Activated T-cell treated with anti-CD3 and anti-CD28 coated beads for 1 hour (primary cell): ENCODE measurements at places on chromosomes 16 and 17.

- no peak for DNase-seq
These were observed 33.1 kb downstream of the PEMT start for GRCh38 chr17:17558431-17558830.

DNA sequence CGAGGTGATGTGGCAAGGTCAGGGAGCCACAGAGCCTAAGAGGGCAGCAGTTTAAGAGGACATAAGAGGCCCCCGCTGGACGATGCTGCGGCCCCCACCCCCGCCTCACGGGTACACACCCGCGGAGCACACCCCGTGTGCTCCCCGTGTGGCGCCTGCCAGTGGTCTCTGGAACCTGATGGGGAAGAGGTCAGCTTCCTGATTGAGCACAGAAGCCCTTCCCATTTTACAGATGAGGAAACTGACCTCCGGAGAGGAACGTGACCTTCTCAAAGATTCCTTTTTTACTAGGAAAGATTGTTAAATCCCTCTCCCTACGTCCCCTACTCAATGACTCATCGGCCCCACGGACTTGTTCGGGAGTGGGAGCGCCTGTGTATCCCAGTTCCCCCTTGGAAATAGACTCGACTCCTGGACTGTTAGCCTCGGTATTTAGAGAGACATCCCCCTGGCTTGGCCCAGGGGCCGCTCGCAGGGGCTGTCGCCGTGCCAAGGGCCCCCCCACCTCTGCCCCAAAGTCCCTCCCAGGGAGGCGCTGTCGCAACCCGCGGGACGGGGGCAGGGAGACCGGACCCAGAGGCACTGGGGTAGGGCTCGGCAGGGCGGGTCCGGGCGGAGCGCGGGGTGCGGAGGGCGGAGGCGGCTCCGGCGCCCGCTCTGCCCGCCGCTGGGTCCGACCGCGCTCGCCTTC lies at the start of gene ABCC3:
Gene ABCC3, plus strand, starts transcription at position 658 of the 691 bp plus-strand sequence. CDS start 56 bp downstream, outside the sequence.
- no peak for DNase-seq

DNA sequence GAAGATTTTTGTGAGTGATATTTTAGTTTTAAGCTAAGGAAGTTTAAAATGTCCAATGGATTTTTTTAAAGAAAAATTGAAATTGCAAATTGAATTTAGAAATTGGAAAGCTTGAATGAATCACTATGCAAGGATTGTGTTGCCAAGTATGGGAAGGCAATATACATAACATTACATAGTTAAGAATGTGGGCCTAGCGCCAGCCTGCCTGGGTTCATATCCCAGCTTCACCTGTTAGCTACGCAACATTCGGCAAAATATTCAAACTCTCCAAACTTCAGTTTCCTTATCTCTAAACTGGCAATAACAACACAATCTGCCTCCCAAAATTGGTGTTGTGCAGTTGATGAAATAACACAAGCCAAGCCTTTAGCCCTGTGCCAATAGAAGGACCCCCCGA lies 50.4 kb upstream of the DNAH9 start:
- DNase-seq = no peak

DNA sequence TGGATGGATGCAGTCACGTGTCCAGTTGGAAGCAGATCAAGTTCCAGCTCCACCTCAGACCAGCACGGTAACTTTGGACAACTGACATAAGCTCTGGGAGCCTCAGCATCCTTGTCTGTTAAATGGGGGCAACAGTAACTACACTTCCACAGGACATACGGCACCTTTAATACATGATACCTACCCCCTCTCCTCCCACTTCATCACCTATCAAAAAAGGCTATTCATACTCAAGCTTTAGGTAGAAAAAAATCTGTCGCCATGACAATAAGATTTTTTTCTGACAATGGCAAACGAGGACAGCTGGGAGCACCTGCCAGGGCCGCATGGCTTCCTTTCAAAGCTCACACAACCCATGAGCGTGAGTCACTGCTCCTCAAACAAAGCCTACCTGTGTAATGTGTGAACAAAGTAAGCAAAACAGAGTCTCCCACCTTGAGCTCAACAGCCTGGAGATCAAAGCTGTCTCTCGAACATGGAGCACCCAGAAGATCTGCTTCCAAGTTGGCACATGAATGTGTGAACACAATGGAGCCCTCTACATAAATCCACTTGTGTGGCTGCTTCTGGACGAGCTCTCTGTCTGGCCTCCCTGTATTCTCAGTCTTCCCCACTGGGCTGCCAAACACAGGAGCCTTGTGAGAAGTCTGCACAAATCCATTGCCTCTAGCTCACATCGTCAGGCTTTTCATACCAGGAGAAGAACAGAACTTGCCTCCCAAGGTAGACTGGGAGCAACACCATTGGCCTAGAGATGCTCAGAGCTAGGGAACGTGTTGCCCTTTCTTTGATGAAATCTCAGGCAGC lies 459.7 kb downstream of the SOX9 start:
- DNase-seq = no peak

GRCh38 chr17:21371511-21372081 lies 4.6 kb upstream of the KCNJ12 start:
- DNase-seq = no peak

DNA sequence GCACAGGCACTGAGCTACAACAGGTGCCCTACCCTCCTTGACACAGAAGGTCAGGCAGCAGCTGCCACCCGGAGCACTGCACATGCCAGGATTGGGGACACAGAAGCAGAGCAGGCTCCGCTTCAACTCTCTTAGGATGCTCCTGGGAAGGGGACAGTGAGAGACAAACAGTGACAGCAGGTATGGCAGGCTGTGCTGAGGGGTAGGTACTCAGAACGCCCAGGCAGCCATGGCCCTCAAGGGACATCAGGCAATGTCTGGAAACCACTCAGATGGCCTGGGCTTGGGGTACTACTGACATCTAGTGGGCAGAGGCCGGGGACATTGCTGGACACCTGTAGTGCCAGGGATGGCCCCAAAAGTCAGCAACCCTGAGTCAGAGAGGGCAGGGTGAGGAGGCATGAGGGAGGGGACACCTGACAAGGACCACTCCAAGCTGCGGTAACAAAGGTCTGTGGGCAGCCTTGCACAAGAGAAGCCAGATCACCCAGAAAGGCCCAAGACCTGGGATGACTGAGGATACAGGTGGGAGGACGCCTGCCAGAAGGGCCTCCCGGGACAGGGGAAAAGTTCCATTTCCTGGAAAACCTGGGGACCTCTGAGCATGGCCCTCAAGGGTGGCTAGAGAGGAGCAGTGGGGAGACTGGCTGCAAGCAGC lies 21.2 kb downstream of the PEMT start:
- no peak for DNase-seq

- DNase-seq = no peak
These were observed 85.3 kb upstream of the NSRP1 start for GRCh38 chr17:30031214-30031869.

GRCh38 chr16:85898521-85899442 lies at the start of gene IRF8:
TSS of gene IRF8 (plus strand) at chr16:85899162. CDS start at chr16:85903016, 3,854 bp downstream.
- DNase-seq = peak; percentile 55

DNA sequence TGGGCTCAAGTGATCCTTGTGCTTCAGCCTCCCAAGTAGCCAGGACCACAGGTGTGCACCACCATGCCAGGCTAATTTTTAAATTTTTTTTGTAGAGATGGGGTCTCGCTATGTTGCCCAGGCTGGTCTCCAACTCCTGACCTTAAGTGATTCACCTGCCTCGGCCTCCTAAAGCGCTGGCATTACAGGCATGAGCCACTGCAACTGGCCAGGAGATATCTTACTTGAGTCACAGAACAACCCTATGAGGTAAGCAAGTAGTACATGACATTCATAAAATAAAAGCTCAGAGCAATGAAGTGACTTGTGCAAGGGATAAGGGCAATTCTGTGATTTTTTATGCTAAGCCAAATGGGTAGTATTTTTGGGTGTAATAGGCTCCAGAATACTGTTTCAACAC lies 57.3 kb downstream of the CDC27 start:
- DNase-seq = no peak

GRCh38 chr17:72255481-72255880 lies 134.7 kb downstream of the SOX9 start:
- DNase-seq = no peak

DNA sequence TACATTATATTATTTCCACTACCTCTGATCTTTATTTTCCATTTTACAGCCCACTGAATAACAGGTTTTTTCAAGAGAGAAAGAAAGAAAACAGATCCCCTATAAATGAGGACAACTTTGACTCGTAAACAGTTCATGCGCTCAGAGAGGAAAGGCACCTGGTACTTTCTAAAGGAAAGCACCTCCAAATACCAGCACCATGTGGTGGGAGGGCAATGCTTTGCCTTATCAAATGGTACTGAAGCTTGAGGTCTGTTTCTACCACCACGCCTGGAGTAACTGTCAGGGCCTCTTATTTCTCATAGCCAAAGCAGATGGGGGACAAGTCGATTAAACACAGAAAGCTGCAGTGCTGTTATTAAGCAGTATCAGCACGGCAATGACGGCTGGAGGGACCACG lies 510.3 kb upstream of the ZFHX3 start:
- no peak for DNase-seq

GRCh38 chr17:77473615-77474226 lies 333.0 kb downstream of the SEC14L1 start:
- no peak for DNase-seq

DNA sequence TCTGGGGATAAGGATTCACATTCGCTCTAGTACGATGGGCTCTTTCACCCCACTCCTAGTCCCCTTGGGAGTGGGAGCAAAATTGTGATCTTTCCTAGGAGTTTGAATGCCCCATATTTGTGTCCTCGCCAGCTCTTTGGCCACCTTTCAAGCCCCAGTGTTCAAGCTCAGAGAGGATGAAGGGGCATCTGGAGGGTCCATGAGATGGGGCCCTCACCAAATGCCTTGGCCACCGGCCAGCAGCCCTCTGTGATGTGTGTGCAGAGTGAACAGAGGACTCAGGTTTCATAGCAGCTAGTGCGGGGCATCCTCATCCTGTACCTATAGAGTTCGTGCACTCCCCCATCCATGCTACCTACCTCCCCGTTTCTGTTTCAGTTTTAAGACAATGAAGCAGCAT lies 140.6 kb downstream of the RAB11FIP4 start:
- DNase-seq = no peak

DNA sequence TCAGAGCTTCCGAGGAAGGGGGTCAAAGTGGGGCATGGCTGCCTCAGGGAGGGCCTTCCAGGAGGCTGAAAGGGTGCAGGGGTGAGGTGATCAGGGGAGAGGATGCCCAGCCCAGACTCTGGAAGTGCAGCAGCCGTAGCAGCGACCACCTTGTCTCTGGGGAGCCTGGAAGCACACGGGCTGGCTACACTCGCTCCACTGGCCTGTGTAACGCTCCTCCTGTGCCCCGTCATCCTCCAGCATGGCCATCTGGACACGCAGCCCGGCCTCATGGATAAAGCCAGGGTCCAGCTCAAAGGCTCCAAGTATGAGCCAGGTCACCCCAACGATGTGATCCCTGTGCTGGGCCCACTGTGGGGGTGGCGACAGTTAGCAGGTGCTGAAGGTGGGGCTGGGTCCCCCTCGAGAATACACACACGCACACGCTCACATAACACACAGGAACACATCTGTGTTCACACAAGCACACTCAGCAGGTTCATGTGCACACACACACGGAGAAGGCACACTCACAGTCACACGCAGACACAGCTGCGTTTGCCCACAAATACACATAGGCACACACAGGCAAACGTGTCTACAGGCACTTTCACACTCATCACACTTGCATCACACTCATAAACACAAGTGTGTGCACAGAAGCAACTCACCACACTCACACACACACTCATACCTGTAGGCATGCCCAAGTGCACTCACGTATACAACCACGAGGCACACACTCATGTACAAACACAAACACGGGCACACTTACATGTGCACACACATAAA lies 19.3 kb downstream of the POLR3K start:
- DNase-seq = no peak

DNA sequence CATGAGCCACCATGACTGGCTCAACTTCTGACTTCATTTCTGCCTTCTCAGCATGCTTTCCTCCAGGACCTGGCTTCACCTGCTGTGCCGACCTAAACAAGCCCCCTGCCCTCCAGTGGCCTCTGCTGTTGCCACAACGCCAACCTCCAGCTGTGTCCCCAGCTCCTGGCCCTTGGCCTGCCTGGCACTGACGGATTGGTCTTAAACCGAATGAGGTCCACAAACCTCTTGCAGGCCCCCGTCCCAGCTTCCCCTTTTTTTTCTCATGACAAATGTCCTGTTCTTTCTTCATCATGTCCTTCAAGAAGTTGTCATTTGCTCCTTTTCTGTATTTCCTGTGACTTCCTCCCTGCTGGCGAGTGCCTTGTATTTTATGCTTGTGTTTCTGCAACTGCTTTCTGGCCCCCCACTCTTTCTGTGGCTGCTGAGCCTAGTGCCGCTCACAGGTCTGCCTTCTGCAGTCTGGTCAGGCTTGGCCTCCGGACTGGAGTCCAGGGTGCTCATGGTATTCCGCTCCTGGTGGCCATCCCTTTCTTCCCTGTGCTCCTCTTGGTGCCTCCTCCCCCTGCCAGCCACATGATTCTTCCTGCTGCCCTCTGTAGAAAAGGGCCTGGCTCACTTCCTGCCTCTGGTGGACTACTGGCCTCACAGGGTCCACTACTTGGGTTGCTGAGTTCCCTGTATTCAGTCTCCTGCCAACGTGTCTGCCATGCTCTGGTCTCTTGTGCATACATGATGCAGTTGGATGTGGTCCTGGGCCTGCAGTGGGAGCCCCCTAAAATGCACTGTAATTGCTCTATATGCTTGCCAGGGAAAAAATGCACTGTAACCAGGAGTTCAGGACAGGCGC lies 2.9 kb downstream of the ATP6V0C start:
- DNase-seq = no peak

DNA sequence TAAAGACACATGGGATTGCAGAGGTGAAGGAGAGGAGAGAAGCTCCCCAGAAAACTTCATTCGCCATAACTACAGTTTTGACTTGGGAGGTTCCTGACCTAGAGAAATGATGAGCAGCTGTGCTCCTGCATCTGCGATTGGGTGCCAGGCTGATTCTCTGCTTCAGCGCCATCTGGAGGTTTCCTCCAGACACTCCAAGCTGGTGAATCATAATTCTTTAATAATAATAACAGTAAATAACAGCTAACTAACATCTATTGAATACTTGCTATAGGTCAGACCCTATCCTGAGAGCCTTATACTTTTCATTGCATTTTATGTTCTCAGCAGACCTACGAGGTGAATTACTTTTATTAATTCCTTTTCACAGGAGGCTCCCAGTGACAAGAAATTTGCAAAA lies 575.8 kb downstream of the TOX3 start:
- DNase-seq = no peak

GRCh38 chr16:31093132-31093703 lies 1.4 kb downstream of the VKORC1 start:
- DNase-seq = no peak

DNA sequence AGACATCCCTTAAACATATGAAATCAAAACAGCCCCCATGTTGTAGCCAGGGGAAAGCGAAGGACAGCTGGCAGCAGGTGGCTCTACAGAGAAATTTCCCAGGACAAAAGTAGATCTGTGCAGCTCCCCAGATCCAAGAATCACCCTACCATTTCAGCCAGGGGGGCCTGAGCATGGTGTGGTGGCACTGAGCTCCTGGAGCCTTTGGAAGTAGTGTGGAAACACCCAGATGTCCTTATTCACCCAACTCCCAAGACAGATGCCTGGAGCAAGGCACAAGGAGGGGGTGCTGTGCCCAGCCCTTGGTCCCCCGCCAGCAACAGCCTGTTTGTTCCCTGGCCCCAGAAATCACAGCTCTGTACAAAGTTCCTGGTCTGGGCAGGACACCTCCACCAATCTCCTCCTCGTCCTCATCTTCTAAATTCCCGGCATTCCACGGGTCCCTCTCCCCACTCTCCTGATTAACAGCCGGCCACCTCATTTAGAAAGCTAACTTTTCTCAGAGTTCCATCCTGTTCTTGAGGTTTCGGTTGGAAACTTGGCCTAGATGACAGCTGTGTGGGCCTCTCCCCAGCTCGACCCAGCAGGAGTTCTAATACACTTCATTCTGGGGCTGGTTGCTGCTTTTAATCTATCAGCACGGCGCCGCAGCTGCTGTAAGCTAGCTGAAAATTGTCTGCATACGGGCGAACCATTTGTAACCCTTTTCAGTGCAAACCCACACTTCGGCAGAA lies 191.1 kb downstream of the C16orf78 start:
- DNase-seq = no peak
